ENCODE measurements at places on chromosomes 6 and 20.

DNA sequence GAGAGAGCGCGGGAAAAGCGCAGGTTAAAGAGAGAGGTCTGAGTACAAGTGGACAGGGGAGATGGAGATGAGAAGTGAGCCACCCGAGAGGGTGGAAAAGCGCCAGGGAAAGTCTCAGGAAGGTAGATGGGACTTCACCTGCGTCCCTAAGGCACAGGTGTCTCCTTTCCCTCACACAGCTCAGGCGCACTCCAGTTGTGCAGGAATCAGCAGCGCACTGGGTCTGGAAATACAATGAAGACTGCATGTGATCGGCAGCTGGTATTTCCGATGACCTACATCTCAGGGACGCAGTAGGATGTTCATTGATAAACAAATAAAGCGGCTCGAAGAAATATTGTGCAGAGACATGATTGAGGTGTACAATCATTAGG is 432 bp upstream of the KHDRBS2 start:
- no peak for DNase-seq

GRCh38 chr6:99605074-99605734 is 1.4 kb upstream of the PRDM13 start:
- DNase-seq = no peak

DNA sequence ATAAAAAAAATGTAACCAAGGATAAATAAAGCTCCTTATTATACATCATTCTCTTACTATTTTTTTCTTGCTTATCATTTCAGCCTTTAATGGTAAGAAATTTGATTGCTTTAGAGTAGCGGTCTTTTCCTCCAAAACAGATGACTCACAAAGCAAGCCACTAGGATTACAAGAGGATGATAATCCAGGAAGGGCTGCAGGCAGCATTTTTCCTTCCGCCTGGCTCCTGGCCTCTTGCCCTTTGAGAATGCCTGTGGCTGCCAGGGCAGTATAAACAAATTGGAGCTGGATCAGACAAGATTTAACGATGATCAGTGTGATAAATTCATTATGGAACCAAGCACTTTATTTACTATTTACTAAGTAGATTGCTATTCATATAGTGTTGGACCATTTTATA is 9.7 kb upstream of the FBXL4 start:
- DNase-seq = no peak

GRCh38 chr6:140237251-140237650 is 862.8 kb upstream of the CITED2 start:
- DNase-seq = no peak

DNA sequence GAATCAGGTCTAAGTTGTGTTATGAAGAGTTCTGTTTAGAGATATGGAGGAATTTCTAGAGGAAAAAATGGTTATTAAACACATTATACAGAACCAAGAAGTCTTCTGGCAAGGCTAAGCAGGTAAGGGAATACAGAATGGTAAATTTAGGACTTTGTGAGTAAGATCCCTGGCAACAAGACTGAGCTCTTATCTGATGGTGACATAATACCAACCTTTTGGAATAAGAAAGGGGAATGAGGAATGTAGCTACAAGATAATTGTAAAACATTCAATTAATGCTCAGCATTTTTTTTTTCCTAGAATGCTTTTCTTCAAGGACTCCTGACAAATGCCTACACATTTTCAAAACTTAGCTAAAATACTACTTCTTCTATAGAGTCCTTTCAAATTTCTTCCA is 51.8 kb downstream of the CYB5R4 start:
- no peak for DNase-seq

DNA sequence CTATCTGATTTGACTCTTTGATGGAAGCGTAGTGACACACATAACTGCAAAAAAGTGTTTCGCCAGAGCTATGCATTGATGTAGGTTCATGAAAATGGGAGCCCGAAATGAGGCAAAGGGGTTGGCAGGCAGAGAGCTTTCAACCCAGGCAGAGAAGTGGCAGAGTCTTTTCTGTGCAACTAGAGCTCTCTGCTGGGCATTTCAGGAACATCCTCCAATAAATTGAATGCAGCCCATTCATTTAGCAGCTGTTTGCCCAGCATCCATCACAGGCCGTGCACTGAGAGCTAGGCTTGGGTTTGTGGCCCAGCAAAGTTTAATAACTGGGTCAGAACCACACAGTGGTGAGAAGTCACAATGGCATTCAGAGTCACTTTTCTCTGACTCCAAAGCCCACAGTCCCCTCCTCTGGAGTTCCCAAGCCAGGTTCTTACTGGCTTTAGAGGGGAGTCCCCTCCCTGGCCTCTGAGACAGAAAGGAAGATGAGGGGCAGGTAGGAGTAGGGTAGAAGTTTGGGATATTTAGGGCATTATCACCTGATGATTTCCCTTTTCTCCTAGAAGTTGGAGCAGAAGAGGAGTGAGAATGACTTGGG is 31.8 kb upstream of the ELMO2 start:
- no peak for DNase-seq

DNA sequence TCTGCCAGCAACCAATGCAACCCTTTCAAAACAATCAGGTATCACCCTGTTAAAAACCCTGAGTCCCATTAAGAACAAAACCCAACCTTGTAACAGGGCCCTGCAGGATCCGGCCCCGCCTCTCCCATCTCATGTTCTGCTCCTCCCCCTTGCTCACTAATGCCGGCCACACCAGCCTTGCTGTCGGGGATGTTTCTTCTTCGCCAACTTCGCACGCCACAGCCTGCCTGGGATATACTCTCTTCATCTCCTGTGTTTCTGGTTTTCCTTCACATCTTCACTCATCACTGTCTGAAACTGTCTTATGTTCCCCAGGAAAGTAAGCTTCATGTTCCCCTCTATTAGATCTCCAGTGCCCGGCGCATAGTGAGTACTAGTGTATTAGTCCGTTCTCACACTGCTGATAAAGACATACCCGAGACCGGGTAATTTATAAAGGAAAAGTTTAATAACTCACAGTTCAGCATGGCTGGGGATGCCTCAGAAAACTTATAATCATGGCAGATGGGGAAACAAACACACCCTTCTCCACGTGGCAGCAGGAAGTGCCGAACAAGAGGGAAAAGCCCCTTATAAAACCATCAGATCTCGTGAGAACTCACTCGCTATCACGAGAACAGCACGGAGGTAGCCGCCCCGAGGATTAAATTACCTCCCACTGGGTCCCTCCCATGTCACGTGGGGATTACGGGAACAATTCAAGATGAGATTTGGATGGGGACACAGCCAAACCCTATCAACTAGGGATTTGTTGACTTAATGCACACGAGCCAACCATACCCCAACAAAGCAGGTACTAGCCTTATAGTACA is 5.1 kb downstream of the TP53RK start:
- no peak for DNase-seq

DNA sequence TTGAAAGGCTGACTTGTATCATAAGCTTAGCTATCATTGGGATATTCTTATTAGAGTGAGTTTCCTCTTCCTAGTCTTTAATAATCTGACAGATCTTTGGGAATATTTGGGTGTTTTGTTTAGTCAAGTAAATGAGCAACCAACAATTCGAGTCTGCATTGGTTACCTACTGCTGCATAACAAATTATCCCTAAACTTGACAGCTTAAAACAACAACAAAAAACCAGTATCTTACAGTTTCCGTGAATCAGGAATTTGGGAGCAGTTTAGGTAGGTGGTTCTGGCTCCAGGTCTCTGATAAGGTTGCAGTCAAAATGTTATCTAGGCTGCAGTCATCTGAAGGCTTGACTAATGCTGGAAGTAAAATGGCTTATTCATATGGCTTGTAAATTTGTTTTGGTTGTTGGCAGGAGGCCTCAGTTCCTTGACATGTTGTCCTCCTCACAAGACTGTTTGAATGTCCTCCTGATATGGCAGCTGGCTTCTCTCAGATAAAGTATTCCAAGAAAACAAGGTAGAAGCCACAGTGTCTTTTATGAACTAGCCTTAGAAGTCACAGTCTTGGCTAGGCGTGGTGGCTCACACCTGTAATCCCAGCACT is 7.2 kb downstream of the GTF3C6 start:
- no peak for DNase-seq

DNA sequence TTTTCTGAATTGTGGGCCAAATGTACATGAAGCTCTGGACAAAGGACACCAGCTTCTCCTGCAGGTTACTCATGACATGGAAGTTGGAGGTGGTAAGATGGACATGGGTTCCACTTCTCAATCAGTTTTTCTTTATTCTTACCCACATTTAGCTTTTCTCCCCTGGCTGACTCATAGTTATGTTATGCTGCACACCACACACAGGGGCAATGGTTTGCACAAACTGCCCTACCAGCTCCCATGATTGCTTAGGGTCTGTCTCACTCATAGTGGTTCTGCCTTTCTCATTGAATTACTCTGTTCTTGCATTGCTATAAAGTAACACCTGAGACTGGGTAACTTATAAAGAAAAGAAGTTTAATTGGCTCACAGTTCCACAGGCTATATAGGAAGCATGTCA is 4.5 kb upstream of the CD109 start:
- no peak for DNase-seq

DNA sequence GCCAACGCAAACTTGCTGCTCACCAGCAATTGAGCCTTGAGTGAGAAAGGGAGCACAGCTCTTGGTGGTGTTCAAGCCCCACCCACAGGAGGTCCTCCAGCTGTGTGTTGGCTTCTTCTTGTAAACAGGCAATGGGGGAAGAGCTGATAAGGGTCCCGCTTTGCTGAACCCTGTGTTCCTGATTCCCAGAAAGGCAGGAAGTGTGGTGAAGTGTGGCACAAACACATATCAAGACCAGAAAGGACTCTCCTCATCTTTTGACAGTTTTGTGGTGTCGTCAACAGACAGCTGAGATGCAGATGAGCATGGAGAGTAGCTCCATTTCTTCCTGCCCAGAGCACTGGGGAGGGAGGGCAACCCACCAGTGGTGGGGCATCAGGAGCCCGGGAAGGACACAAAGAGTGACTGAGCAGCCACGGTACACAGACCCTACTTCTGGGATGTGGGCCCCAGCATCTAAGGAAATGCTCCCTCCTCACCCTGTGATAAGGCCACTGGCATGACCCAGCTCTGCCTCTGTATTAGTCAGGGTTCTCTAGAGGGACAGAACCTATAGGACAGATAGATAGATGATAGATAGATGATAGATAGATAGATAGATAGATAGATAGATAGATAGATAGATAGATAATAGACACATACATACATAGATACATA is 188.9 kb upstream of the TAB2 start:
- DNase-seq = no peak

GRCh38 chr20:35286899-35287508 is 2.4 kb upstream of the EIF6 start:
- no peak for DNase-seq

GRCh38 chr6:143940011-143940597 is 68.0 kb downstream of the PLAGL1 start:
- DNase-seq = no peak

GRCh38 chr20:59175861-59176260 is 12.2 kb downstream of the ZNF831 start:
- no peak for DNase-seq

- DNase-seq = no peak
Measured at GRCh38 chr6:87661016-87661415, 41.0 kb downstream of the AKIRIN2 start.

DNA sequence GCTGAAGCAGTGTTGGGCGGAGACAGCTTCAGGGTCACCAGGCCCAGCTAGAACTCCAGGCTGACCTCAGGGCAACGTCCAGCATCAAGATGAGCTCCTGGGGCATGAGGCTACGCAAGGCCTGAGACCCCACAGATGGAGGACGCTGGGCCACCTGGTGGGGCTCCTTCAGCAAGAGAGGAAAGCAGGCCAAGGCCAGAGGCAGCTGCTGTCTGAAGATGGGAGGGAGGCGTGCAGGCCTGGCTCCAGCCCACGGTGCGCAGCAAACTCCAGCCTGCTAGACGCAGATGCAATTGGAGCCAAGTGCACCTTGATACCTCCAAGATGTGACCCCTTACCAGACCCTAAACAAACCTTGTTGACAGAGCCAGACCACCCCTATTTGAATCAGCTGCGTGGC is 220.9 kb upstream of the RREB1 start:
- DNase-seq = no peak

DNA sequence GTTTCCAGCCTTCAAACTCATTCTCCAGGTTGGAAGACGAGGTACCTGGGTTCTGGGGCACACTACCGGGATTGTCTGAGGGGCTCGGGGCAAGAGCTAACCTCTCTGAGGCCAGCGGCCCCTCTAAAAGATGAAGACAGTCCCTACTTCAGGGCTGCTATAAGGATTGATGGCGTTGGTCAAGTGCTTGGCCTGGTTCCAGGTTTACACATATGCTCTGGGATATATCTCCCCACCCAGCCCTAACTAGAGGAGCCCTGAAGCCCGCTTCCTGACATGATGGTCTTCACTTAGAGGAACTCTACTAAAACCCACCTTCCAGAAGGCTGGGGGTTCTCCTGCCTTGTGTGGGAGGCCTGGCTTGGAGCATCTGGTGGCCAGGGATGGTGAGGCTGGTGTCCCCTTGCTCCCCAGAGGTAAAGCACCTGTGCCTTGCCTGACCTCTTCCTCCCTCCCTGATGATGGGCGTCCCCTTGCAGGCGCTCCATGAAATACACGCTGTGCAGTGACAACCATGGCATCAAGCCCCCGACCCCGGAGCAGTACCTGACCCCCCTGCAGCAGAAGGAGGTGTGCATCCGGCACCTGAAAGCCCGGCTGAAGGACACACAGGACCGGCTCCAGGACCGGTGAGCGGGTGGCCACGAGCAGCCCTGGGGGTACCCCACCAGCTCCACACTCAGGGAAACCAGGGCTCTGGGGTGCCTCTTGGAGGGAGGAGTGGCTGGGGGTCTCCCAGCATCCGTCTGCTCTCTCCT is 28.7 kb downstream of the SDCBP2 start:
- DNase-seq = no peak

DNA sequence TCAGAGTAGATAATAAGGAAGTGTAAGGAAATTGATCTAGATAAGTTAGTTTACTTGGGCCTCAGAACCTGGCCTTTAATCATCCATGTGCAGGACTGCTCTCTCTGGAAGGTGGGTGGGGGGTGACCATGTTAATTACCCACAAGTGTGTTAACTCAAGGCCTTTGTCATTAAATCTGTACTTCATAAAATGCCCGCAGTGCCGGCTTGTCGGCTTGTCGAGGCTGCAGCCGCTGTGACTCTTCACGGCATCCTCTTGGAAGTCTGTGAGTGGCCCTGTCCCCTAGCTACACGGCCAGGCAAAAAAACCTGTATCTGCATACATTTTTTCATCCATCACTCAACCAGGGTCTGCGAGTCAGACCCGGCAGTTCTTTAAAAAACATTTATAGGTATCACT is 70.9 kb upstream of the ASCC3 start:
- no peak for DNase-seq

GRCh38 chr20:44733341-44734069 is 12.2 kb upstream of the KCNK15 start:
- DNase-seq = peak; percentile 27

DNA sequence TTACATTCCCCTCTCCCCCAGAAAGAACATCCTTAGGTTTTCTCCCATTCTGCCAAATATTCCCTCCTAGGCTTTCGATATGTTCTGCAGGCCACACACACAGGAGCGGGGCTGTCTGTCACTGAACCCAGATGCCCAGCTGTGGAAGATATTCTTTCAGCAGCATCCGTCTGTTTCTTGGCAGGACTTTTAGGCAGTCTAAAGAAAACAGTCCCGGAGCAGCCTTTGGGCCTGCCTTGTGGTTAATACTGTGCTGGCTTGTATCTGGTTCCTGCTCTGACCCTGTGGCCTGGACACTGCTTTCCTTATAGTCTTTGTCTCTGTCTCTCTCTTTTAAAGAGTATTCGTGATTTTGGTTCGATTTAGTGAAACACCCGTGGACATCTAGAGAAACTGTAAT is 94.6 kb upstream of the SUPT3H start:
- DNase-seq = no peak

GRCh38 chr6:31110825-31111582 is 1.4 kb downstream of the C6orf15 start:
- no peak for DNase-seq

- no peak for DNase-seq
Measured at GRCh38 chr6:83042467-83043053, 23.1 kb downstream of the UBE3D start.

- DNase-seq = no peak
Measured at GRCh38 chr6:64750910-64751309, 956.1 kb downstream of the EYS start.
